Naive thymus-derived CD4-positive, alpha-beta T cell (primary cell): ENCODE measurements at places on chromosomes 2 and 18.

DNA sequence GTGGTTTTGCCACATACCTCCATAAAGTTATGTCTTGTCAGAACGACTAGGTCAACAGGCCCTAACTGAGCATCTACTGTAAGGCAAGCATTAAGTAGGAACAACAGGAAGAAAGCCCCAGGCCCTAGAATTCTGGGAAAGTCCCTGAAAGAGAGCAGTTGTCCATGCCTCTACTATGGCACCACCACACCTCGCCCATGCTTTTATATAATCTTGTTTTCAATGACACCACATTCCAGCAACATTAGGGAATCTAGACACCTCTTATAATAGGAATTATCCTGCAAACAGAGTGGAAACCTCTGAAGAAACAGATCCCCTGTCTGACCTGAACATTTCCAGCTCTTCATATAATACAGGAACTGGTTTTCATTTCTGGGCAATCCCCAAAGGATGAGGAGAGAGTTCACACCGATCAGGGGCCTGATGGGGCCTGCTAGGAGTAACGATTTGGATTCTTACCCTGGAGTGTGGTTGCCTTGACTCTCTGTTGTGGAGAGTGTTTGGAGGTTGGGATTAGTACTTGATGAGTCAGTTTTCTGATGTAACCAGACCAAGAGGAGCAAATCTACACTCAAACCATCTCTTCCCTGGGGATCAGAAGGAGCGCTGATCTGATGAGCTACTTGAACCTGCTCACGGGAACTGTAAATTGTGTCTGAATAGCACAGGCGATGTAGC, 31.9 kb upstream of the CEP68 start:
- H3K27me3 ChIP-seq = no peaks in the 10 kb centered on the region
- no peaks in the 10 kb centered on the region for H3K4me1 ChIP-seq
- DNase-seq = no peak
- H3K4me3 ChIP-seq = no peak overlapping the region

DNA sequence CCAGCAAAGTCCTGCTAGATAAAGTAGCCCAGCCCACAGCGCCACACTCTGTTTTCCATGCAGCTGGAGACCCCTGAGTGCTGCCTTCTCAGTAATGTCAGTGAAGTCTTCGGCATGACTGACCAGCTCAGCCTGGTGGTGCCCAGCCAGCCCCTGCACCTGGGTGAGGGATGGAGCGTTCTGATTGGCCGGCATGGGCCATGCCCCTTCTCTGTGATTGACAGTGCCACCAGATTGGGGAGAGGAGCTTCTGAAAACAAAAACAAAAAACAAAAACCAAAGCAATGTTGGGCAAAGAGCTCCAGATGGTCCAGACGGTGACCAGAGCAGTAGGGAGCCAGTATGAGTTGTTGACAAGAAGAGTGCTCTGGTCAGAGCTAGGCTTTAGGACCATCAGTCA, 122.6 kb downstream of the DYSF start:
- H3K27me3 ChIP-seq = no peaks in the 10 kb centered on the region
- H3K36me3 ChIP-seq = no peaks in the 10 kb centered on the region
- H3K4me1 ChIP-seq = no peaks in the 10 kb centered on the region
- no peak overlapping the region for H3K4me3 ChIP-seq

- no peak for DNase-seq
- H3K27ac ChIP-seq = no peak overlapping the region
- H3K4me3 ChIP-seq = no peak overlapping the region
- H3K4me1 ChIP-seq = no peaks in the 10 kb centered on the region
- no peaks in the 10 kb centered on the region for H3K36me3 ChIP-seq
- H3K27me3 ChIP-seq = no peaks in the 10 kb centered on the region
Observed at GRCh38 chr2:44766220-44766619, 175.3 kb upstream of the SIX3 start.

DNA sequence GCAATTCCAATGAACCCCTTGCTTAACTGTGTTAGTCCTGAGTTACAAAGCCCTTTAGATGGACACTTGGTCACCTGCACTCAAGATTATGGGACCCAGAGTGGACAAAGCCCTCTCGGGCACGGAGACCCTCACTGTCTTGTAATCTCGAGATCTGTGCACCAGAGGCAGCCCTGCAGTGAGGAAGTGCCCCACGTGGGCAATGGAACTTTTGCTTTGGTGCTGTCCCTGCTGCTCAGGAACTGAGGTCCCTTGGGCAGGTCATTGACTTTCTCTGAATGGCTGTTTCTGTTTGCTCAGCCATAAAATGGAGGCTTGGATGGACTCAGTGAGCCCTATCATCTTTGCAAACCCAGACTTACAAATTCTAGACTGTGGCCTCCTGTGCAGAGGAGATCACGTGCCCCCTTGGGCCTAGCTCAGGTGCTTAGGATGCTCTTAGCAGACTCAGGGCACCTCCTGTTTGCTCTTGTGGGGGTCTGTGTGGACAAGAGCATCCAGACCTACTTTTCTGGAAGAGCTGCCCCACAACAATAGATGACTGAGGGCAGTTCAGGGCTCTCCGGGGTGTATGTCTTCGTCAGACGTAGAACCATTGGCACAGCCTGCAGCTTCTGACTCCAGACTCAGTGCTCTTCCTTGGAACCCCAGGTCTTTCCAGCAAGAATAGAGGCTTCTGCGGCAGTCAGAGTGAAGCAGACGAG, 94.5 kb upstream of the HS6ST1 start:
- no peak overlapping the region for H3K27ac ChIP-seq
- no peak for DNase-seq
- no peaks in the 10 kb centered on the region for H3K4me1 ChIP-seq
- no peak overlapping the region for H3K4me3 ChIP-seq

DNA sequence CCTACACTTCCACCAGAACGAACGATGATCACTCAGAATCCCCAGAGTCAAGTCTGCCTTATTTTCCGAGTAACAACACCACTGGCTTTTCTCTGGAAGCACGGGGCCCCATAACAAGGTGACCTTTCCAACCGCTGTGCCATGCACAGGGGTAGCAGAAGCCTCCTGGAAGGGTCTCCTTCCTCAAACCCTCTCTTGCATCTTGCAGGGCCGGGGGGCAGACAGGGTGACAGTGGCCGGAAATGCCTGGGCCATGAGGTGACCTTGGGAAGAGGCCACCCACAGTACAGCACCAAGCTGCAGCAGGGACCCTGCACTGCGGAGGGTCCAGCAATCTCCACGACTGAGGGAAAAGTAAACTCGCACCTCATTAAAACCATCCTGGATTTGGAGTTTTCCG, 108.5 kb downstream of the PXDN start:
- H3K27ac ChIP-seq = no peak overlapping the region
- no peak for DNase-seq
- no peaks in the 10 kb centered on the region for H3K4me1 ChIP-seq
- no peak overlapping the region for H3K4me3 ChIP-seq

GRCh38 chr2:239985356-239985755, 39.8 kb downstream of the NDUFA10 start:
- H3K36me3 ChIP-seq = peaks cover 10% of the 10 kb centered on the region
- H3K4me3 ChIP-seq = no peak overlapping the region
- no peak overlapping the region for H3K27ac ChIP-seq
- no peaks in the 10 kb centered on the region for H3K4me1 ChIP-seq

DNA sequence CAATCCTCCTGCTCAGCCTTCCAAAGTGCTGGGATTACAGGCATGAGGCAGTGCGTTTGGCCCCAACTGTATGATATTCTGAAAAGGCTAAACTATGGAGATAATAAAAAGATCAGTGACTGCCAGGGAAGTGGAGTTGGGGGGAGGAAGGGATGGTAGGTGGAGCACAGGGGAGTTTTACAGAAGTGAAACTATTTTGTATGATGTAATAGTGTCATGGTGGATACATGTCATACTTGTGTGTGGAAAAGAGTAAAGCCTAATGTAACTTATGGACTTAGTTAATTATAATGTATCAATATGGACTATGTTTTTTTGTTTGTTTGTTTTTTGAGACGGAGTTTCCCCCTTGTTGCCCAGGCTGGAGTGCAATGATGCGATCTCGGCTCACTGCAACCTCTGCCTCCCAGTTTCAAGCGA, 2.9 kb upstream of the GGCX start:
- H3K27ac ChIP-seq = no peak overlapping the region
- H3K4me1 ChIP-seq = peaks cover 8% of the 10 kb centered on the region
- H3K36me3 ChIP-seq = no peaks in the 10 kb centered on the region

DNA sequence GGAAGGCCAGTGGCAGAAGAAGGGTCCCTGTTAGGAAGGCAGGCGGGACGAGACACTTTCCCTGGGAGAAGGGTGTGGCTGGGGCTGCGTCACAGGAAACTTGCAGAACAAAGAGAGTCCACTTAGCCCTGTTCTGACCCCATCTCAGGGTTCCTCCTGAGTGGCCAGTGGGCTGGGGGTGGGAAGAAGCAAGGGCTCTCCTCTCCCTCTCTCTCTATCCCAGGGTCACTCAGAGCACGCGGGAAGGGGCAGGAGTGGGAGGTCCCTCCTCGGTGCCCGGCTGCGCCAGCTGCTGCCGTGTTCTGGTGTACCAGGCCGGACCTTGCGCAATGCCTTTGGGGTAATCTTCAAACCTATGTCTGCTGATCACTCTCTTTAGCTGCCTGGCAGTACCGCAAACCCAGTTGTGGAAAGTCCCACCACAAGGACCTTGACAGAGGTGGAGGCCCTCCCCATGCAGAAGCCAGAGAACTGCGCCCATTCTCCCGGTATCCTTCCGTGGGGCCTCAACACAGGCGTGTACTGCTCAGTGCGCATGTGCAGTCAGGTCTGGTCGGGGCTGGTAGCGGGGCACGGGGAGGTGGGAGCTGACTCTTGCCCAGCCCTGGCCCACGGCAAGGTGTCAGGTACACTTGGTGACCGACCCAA, 47.8 kb upstream of the ST3GAL5 start:
- H3K27ac ChIP-seq = no peak overlapping the region
- H3K36me3 ChIP-seq = no peaks in the 10 kb centered on the region
- DNase-seq = no peak
- no peaks in the 10 kb centered on the region for H3K27me3 ChIP-seq
- peaks cover 11% of the 10 kb centered on the region for H3K4me1 ChIP-seq
